NCI-H2081 (cell line): ENCODE measurements at places on chromosomes 12 and 14.

- no peak for DNase-seq
Observed at GRCh38 chr14:90177539-90178189, 78.7 kb upstream of the PSMC1 start.

DNA sequence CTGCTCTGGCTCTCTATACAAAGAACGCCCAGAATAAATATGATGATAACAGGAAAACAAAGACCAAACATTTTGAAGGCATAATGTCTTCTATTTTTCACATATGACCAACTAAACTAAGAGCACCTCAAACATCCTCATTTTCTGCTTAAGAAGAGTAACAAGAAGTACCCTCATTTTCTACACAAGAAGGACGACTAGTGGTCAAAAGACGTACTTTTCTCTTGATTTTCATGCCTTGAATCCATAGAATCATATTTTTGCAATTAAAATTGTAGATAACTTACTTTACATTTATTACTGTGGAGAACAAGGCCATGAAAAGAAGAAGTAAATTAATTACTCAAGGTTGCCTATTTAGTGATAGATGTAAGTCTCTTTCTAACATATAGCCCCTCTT lies 358.6 kb downstream of the DUSP6 start:
- DNase-seq: peak; percentile 37

- no peak for DNase-seq
Observed at GRCh38 chr12:64103825-64104740, 118.0 kb downstream of the KICS2 start.

GRCh38 chr12:42516573-42516972 lies 73.0 kb downstream of the PRICKLE1 start:
- no peak for DNase-seq
